ENCODE measurements at places on chromosomes 7 and 10.

DNA sequence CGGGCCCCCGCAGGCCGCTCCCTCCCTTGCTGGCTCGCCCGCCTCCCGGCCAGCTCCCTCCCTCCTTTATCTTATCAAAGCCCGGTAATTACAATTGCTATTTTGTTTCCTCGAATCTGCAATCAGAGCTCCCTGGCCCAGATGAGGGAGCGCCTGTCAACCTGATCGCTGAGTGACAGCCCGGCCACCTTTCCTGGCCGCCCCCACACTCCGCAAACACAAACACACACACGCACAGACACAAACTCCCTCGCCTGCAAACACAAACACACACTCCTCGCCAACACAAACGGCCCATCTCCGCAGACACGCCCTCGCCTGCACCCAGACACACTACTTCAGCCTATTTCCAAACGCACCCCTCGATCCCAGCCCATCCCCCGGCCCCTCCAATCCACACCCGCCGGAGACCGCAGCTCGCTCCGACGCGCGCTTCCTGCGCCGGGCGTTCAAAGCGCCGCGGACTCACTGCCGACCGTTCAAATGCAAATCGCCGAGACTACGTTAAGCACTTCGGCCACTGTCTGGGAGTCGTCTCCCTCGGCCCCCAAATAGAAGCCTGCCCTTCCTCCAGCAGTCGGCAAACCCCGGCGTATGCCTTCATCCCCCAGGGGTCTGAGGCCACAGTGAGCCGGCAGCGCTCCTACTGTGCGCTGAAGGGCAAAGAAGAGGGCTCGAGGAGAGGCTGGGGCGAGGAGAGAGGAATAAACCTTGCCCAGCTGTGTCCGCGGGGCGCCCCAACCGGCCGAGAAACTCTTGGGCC is 3.0 kb upstream of the FGF8 start:
- no peak overlapping the region for H3K27ac ChIP-seq
- peaks cover 50% of the 10 kb centered on the region for H3K27me3 ChIP-seq
- peak overlapping the region; percentile 26 for H3K4me3 ChIP-seq
- H3K4me1 ChIP-seq, result peaks cover 32% of the 10 kb centered on the region
- no peak for DNase-seq

- no peaks in the 10 kb centered on the region for H3K27me3 ChIP-seq
- peaks cover 4% of the 10 kb centered on the region for H3K4me1 ChIP-seq
- no peaks in the 10 kb centered on the region for H3K36me3 ChIP-seq
These were observed 204.1 kb downstream of the TRIL start for GRCh38 chr7:28754027-28754426.

GRCh38 chr10:19719284-19719683 is 96.9 kb upstream of the PLXDC2 start:
- no peaks in the 10 kb centered on the region for H3K36me3 ChIP-seq
- DNase-seq, result no peak

GRCh38 chr10:31618541-31619291 is 299.7 kb downstream of the ZEB1 start:
- H3K27ac ChIP-seq, result peak overlapping the region; percentile 22
- H3K4me1 ChIP-seq, result peaks cover 35% of the 10 kb centered on the region
- H3K27me3 ChIP-seq, result no peaks in the 10 kb centered on the region
- H3K4me3 ChIP-seq, result no peak overlapping the region
- peak; percentile 55 for DNase-seq
- H3K36me3 ChIP-seq, result no peaks in the 10 kb centered on the region

- H3K4me3 ChIP-seq, result no peak overlapping the region
- no peaks in the 10 kb centered on the region for H3K36me3 ChIP-seq
- DNase-seq, result no peak
- no peaks in the 10 kb centered on the region for H3K27me3 ChIP-seq
These were observed 138.1 kb downstream of the ADAM22 start for GRCh38 chr7:88071994-88072714.

DNA sequence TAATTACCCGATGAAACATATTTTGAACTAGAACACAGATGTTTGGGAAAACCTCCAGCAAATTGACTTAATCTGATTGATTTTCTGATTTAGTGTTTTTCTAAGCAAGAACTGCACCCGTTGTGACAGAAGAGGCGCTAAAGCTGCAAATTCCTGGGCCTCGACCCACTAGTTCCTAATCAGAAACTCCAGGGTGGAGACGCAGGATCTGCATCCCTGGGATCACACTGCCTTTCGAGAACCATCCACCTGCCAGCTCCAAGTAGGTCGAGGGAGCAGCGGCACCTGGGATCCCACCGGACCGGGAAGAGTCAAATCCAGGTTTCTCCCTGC is 136.8 kb upstream of the CDCA7L start:
- peak overlapping the region; percentile 64 for H3K4me3 ChIP-seq
- peak overlapping the region; percentile 63 for H3K27ac ChIP-seq
- peaks cover 10% of the 10 kb centered on the region for H3K27me3 ChIP-seq
- H3K36me3 ChIP-seq, result no peaks in the 10 kb centered on the region
- peaks cover 4% of the 10 kb centered on the region for H3K4me1 ChIP-seq

DNA sequence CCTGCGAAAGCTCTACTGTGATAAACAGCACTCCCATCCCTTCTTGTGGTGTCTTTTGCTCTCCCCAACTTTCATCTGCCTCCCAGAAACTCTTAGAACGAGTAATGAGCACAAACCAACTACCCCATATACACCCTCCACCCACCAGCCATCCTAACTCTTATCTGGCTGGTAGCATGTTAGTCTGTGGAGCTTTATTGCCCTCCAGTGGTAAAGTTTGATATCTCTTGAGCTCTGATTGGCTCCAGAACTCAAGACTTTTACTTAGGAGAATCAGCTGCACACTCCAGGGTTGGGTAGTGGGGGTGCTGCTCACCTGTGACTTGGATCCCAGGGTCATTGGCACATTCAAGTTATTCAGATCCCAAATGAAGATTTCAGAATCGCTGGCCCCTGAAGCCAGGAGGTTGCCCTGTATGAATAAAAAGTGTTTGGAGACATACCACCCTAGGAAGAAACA is 10.9 kb downstream of the SEC31B start:
- no peak overlapping the region for H3K4me3 ChIP-seq
- no peaks in the 10 kb centered on the region for H3K27me3 ChIP-seq
- H3K36me3 ChIP-seq, result no peaks in the 10 kb centered on the region
- DNase-seq, result no peak

GRCh38 chr7:132160611-132161532 is 415.4 kb downstream of the PLXNA4 start:
- no peaks in the 10 kb centered on the region for H3K27me3 ChIP-seq
- H3K4me3 ChIP-seq, result no peak overlapping the region
- H3K4me1 ChIP-seq, result no peaks in the 10 kb centered on the region
- no peak overlapping the region for H3K27ac ChIP-seq
- no peak for DNase-seq

Measured in gastrocnemius medialis (tissue), 4 donors.